ENCODE measurements at places on chromosomes 12 and 14.

DNA sequence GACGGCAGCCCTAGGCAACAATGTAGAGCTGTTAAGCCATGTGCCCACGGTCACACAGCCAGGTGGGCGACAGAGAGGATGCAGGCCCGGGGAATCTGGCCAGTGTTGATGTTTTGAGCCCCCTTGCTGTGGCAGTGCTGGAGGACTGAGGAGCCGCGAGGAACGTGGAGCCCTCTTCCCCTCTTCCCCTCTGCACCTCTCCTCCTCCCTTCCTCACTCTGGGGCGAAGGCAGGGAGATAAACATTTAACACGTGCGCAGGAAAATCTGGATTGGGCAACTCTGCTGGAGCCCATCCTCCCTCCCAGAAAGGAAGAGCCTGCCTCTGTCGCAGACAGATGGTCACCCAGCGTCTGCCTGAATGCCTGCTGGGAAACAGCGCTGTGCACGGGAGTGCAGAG lies 376.8 kb downstream of the FUT8 start:
- H3K27ac ChIP-seq, result no peak overlapping the region
- H3K36me3 ChIP-seq, result no peaks in the 10 kb centered on the region
- DNase-seq, result no peak
- H3K4me1 ChIP-seq, result no peaks in the 10 kb centered on the region
- peaks cover 10% of the 10 kb centered on the region for H3K27me3 ChIP-seq
- H3K4me3 ChIP-seq, result no peak overlapping the region

DNA sequence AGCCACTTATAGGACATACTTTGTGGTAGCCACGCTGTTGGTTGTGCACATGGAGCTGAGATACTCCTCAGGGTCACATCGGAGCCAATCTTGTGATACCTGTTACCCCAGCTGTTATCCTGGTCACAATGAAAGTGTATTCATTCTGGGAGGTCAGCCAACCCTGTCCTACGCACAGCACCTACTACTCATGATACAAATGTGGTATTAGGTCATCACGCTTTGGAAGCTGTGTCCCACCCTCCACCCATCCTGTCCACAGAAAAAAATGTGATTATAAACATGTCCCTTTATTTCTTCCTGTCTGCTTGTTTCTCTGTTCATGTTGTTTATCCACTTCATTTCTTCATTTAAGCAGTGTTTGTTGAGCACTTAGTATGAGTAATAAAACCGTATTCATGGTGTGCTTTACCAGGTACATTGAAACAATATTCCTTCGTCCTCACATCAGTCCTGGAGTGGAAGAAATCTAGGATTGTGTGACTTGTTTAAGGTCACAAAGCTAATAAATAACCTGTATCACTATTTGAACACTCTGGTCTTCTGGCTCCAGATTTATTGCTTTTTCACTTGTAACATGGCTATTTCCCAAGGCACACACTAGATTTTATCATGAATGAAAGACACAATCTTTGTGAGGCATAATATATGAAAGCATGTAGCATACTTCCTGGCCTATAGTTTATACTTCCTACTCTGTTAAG lies 73.1 kb downstream of the DERA start:
- peaks cover 13% of the 10 kb centered on the region for H3K4me1 ChIP-seq
- H3K27me3 ChIP-seq, result no peaks in the 10 kb centered on the region
- H3K36me3 ChIP-seq, result peaks cover 8% of the 10 kb centered on the region
- no peak overlapping the region for H3K4me3 ChIP-seq
- no peak for DNase-seq
- H3K27ac ChIP-seq, result no peak overlapping the region

DNA sequence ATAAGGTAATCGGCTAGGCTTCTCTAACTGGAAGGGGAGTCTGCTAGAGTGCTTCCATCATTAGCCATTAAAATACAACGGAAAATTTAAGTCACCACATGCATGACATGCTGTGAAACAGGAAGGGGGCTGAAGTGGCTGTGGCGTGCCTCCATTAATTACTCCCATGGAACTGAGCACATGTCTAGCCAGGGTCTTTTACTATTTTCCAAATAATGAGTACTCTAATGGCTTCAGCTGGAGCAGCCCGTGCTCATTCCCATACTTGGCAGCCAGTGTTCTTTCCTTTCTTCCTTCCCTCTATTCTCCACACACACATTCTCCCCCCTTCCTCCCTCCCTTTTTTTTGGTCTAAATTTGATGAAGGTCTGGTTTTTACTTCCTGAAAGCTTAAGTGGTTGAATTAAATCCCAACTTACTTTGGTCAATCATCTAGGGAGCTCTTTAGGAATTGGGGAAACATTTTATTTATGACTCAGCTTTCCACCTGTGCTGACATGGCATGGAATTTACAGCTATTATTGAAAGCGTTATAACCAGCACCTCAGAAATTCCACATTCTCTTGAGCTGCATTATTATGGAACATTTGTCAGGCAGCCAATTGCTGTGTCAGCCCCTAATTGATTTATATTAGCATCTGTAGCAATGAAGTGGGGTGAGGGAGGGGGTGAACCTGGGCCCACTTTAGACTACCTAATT lies 72.3 kb downstream of the LRIG3 start:
- H3K4me3 ChIP-seq, result no peak overlapping the region
- DNase-seq, result no peak
- H3K27me3 ChIP-seq, result no peaks in the 10 kb centered on the region
- no peaks in the 10 kb centered on the region for H3K36me3 ChIP-seq
- no peaks in the 10 kb centered on the region for H3K4me1 ChIP-seq

GRCh38 chr12:107929436-107929835 lies 154.9 kb downstream of the ASCL4 start:
- H3K27me3 ChIP-seq, result peaks cover 4% of the 10 kb centered on the region
- no peak overlapping the region for H3K4me3 ChIP-seq
- no peaks in the 10 kb centered on the region for H3K4me1 ChIP-seq
- no peak for DNase-seq
- H3K36me3 ChIP-seq, result no peaks in the 10 kb centered on the region

- no peaks in the 10 kb centered on the region for H3K36me3 ChIP-seq
- no peak overlapping the region for H3K27ac ChIP-seq
- no peaks in the 10 kb centered on the region for H3K27me3 ChIP-seq
Observed at GRCh38 chr14:24895622-24896021, 154.3 kb downstream of the STXBP6 start.

- no peaks in the 10 kb centered on the region for H3K4me1 ChIP-seq
- no peaks in the 10 kb centered on the region for H3K27me3 ChIP-seq
- H3K36me3 ChIP-seq, result peaks cover 46% of the 10 kb centered on the region
- H3K27ac ChIP-seq, result no peak overlapping the region
- DNase-seq, result no peak
- no peak overlapping the region for H3K4me3 ChIP-seq
Observed at GRCh38 chr14:64217308-64217707, 76.9 kb downstream of the ESR2 start.

DNA sequence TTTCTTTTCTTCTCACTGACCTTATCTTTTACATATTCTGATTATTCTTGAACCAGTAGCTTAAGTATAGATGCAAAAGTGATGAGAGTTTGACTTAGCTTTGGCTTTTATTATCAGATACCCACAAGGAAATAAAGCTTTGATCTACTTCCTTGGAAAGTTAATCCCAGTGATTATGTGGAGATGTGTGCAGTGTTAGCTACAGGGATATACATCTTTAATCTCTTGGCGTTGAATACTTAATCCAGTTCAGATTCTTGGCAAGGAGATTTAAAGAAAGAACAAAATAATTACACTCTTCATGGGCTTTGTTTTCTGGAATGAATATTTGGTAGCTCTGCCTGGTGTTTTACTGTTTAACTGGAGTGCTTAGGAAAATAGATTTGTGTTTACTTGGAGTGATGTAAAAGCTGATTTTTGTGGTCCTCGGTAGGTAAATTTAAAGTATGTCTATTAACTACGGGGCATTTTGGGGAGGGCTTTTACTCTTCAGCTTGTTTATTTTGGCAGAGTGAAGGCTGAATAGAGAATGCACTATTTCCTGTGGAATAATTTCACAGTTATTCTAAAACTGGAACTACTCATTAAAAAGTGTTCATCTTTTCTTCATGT lies 150.1 kb upstream of the LRIG3 start:
- no peaks in the 10 kb centered on the region for H3K27me3 ChIP-seq
- no peak overlapping the region for H3K4me3 ChIP-seq
- H3K27ac ChIP-seq, result no peak overlapping the region
- no peaks in the 10 kb centered on the region for H3K4me1 ChIP-seq

- no peak overlapping the region for H3K4me3 ChIP-seq
- no peaks in the 10 kb centered on the region for H3K36me3 ChIP-seq
- DNase-seq, result no peak
Observed at GRCh38 chr12:80714846-80715245, 1.9 kb upstream of the MYF5 start.

DNA sequence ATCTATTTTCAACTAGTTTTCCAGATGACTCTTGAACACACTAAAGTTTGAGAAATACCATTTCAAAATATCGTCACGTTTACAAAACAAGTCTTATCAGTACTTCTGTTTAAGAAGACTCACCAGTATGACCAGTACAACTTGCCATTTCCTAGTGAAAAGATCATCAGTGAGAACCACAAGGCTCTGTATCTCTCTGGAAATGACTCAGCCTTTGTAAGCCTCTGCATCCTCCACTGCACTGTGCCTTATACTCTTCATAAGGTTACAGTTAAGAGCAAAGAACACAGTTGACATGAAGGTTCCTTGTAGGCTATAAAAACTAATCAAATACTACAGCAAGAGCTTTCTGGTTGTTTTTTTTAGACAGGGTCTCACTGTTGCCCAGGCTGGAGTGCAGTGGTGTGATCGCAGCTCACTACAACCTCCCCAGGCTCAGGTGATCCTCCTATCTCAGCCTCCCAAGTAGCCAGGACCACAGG lies 5.7 kb upstream of the VTI1B start:
- H3K4me3 ChIP-seq, result peak overlapping the region; percentile 7
- H3K36me3 ChIP-seq, result peaks cover 58% of the 10 kb centered on the region
- peak overlapping the region; percentile 34 for H3K27ac ChIP-seq
- DNase-seq, result peak; percentile 42

DNA sequence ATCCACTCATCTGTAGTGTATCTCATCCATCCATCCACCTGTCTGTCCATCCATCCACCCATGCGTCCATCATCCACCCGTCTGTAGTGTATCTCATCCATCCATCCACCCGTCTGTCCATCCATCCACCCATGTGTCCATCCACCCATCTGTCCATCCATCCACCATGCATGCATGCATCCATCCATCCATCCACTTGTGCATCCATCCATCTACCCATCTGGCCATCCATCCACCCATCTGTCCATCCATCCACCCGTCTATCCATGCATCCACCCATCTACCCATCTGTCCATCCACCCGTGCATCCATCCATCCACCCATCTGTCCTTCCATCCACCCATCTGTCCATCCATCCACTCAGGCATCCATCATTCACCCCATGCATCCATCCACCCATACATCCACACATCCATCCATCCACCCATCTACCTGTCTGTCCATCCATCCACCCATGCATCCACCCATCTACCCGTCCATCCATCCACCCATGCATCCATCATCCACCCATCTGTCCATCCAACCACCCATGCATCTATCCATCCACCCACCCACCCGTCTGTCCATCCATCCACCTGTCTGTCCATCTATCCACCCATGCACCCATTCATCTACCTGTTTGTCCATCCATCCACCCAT lies 28.5 kb downstream of the FBRSL1 start:
- peaks cover 24% of the 10 kb centered on the region for H3K36me3 ChIP-seq
- no peaks in the 10 kb centered on the region for H3K27me3 ChIP-seq
- no peaks in the 10 kb centered on the region for H3K4me1 ChIP-seq
- H3K27ac ChIP-seq, result no peak overlapping the region
- no peak for DNase-seq
- no peak overlapping the region for H3K4me3 ChIP-seq

GRCh38 chr14:49615776-49616175 lies 4.7 kb downstream of the RPL36AL start:
- no peak overlapping the region for H3K27ac ChIP-seq
- peaks cover 2% of the 10 kb centered on the region for H3K27me3 ChIP-seq
- peaks cover 36% of the 10 kb centered on the region for H3K36me3 ChIP-seq
- no peak overlapping the region for H3K4me3 ChIP-seq

DNA sequence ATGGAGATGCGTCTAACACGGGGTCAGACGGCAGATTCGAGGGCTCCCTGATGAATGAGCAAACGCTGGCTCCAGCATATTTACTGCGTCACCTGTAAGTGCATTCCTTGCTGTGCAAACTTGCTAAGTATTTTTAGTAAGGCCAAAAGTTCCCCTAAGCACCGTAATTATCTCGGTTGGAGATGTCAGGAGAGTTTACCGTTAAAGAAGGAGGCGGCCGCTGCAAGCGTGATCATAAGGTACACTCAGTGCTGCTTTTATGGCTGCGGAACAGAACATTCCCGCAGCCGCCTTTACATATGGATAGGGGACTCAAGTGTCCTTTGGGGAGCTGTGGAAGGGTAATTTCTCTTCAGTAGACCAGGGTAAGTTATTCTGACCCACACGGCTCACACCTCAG lies 175.6 kb downstream of the GLT1D1 start:
- H3K36me3 ChIP-seq, result no peaks in the 10 kb centered on the region
- H3K4me3 ChIP-seq, result no peak overlapping the region
- H3K4me1 ChIP-seq, result no peaks in the 10 kb centered on the region

DNA sequence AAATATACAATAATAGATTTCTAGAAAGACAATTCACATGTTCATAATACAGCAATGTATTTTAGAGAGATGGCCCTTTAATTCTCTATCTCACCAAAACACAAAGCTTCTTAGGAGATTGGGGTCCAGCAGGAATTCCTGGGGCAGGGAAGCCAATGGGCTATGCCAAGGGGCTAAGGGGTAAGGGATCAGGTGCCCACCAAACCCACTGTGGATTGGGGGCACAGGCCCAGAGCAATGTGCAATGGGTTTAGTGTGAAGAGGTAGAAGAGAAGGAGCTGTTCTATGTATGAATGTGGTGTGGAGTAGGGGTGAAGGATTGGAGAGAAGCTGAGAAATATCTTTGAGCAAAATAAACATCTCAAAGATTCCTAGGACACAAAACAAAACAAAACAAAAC lies 2.6 kb downstream of the HOXC13 start:
- DNase-seq, result no peak
- no peak overlapping the region for H3K27ac ChIP-seq
- H3K4me3 ChIP-seq, result no peak overlapping the region
- no peaks in the 10 kb centered on the region for H3K4me1 ChIP-seq
- no peaks in the 10 kb centered on the region for H3K36me3 ChIP-seq
- peaks cover 81% of the 10 kb centered on the region for H3K27me3 ChIP-seq
